ENCODE measurements at places on chromosomes 7 and 10.

DNA sequence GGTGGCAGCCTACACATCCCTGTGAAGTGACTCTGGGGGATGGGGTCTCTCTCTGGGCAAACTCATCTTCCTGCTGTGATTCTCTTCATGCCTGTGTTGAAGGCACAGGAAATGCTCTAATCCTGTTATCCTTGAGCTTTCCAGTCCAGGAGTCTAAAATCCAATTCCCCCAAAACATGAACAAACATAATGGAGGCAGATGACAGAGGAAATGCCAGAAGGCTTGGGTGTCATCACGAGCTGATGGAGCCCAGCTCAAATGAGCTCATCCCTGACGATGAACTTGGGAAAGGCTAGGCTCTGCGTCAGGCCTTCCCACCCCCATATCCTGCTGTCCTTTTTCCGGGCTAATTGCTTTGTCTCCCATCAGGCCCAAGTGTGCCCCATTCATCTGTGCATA, 165.9 kb upstream of the PODXL start:
- DNase-seq = no peak

DNA sequence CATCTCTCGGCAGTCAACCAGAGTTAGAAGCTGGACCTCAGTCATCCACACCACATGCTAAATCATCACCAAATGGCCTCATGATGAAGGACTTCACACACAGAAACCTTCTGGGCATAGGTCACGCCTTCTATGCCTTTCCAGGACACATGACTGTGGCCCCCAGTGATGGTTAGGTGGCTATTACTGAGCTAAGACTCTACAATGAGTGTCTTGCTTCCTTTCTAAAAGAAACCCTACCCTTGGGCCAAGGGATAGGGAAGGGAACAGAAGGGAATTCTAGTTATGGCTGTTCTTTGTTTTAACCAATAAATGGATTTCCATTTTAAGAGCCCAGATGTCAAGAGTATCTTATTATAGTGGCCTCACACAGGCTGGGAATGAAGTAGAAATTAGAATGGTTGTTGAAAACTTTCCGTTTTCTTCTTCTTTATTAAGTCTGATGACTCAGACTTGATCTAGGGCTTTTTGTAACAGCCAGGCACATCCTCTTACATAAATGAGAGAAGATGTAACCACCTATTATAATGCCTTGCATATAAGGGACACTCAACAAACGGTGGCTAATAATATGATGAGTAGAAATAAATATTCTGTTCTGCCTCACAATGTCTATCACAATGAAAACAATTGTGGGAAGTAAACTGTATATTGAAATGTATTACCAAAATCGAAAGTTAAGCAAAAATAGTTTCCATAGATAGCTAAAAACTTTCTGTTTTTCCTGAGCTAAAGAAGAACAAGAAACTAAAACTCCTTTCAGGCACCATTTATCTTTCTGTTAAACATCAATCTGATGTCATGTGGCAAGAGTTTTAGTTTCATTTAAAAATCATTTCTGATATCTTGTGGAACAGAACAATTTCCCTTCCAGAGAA, 62.5 kb upstream of the TOMM7 start:
- no peak for DNase-seq

DNA sequence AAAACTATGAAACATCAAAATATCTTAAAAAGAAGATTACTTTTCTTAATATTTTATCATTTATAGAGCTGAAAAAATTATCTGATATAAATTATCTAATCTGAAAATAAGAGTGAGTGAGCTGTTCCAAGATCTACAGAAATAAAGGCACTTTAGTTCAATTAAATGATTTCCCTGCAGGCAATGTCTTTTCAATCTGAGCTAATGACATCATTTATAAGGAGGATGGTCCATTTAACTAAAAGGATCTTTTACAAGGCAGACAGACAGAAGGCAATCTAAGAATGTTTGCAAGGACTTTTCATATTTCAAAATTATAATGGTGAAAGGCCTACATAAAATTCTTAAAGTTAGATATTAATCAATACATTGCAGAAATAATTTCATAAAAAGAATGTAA, 71.8 kb downstream of the SKAP2 start:
- no peak for DNase-seq

DNA sequence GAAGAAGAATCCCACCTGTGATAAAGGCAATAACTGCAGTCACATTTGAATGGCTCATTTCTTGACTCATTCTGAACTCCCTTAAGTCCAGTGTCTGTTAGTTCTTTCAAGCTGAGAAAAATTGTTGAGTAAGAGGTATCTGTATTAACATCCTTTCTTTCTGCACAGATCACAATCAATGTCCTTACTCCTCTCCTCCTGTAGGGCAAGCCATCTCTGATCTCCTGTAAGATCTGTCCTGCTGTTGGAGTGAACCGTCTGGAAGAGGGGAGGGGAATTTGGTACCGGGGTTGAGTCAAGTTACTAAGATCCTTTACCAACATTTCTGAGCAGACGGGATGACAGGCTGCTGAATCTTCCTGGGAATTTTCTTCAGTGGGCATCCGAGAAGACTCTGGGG, 19.6 kb upstream of the RGS10 start:
- no peak for DNase-seq

GRCh38 chr7:56053993-56054392, 2.4 kb downstream of the CCT6A start:
- no peak for DNase-seq

GRCh38 chr10:73251683-73252444, 580 bp downstream of the MRPS16 start:
- DNase-seq = no peak

DNA sequence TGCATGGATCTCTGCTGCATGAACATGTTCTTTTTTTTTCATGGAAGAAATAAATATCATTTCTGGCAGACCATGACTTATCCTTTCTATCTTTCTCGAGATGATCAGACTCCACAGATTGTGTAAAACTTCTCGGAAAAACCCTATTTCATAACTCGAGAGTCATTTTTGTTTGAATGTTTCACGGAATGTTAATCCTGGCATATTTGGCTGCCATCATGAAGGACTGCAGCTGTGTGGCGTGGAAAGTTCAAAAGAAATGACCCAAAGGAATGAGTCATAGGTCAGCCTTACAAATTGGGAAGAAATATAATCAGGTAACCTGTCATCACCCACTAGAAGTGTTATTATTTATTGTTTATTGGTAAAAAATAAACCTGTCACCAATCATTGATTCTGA, 566.8 kb downstream of the SDK1 start:
- peak; percentile 10 for DNase-seq

DNA sequence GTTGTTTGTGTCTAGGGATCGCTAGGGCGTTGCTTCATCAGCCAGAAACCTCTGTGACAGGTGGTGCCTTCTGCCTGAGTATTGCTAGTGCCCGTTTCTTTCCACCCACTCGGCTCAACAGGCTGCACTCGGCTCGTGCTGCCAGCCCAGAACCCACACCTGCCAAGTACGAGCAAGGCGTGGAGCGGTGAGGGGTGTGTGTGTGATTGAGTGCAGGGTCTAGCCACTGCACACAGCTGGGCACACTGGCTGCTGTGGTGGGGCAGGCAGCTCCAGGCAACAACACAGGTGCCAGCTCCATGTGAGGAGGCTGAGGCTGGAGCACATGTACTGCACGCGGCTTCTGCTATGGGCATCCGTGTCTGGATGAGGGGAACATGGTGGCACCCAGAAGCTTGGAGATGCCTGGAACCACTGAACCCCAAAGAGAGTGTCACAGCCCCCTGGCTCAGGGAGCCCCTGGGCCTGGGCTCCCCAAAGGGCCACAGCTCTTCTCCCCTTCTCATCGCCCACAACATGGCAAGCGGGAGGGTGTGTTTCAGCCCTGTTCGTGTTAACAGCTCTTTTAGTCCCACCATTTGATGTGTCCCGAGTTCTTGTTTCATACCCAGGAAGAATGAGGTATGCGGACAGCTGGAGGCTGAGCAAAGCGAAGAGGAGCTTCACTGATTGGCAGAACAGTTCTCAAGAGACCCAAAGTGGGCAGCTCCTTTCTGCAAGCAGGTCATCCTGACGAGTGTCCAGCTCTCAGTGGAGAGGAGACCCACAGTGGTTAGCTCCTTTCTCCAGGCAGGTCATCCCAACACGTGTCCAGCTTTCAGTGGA, 78.1 kb downstream of the HDAC9 start:
- DNase-seq = no peak

DNA sequence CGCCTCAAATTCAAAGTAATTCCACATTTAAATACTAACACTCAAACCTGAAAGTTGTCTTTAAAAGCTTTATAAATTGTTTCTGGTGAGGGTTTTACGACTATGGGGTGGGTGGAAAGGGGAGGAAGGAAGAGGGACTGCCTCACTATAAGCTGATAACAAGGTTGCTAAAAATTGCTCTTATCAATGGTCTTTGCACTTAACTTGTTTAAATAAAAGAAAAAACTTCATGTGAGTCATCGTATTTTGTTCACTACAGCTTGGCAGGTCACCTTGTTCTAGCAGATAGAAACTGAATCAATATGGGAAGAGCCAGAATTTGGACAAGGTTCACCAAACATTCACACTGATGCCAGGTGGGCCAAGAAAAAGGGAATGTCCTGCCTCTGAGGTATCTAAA, 129.2 kb downstream of the TES start:
- DNase-seq = no peak

GRCh38 chr10:11685787-11686218, 56.4 kb upstream of the ECHDC3 start:
- no peak for DNase-seq

GRCh38 chr10:31770307-31770902, 158.2 kb downstream of the ARHGAP12 start:
- DNase-seq = no peak

DNA sequence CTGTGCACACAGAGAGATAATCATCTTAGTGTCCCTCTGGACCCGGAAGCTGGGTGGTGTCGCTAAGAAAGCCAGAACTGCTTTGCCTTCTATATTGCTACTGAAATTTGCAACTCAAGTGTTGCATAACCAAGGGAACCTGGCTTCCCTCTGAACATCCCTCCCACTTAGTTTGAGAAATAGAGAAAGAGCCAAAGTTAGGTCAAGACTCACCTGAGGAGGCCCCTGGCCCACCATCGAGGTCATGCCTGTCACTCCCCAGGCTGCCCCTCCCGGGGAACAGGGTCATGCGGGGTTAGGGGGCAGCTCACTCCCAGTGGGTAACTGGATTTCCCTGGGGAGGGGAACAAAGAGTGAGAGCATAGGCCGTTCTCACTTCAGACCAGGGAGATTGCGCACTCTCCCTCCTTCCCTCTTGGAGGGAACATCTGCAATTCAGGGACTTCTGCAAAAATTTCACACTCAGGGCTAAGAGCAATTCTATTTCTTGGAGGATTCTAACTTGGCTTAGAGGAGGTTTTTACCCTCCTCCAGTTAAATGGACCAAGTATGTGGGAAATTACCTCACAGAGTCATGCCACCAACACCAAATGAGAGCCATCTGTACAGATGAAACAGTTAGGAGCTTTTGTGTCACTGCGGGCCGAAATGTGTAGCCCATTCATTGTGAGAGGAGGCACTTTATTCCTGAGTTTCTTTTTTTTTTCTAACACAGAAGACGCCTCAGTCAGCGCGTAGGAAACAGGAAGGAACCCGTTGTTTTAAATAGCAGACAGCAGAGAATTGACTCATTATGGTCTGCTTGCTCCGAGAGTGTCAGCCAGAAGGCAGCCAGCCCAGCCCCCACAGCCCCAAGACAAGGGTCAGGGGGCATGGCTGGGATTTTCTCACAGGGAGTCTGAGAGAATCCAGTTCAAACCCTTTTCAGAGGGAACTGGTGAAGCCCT, 221.3 kb downstream of the ARHGAP12 start:
- peak; percentile 67 for DNase-seq

DNA sequence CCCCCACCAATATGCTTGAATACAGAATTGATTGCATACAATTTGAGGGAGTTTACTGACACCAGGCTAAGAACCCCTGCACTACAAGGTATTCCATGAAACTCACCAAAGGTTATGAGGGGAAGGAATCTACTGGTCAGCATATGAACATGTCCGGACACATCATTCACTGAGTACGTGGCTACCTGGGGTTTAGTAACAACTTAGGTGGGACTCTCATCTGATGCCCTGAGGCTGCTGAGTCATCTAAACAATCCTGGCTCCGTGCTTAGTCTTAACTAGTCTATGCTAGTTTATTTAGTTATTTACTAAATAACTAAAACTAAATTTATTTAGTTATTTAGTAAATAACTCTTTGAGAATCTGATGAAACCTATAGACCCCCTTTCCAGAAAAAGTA, 11.3 kb downstream of the PI4K2A start:
- DNase-seq = no peak

DNA sequence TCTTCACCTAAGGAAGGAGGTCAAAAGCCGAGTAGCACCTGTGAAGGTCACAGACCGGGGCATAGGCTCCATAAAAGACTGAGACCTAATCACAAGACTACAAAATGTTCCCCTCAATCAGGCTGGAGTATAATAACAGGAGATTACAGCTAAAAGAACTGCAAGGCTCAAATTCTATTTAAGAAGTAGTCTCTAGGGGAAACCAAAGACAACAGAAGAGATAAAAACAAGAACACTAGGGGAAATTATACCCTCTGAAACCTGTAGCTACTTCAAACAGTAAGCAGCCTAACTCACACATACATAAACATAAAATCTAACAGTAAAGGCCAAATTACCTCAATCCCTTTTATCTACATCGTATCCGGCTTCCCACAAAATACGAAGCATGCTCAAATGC, 38.3 kb downstream of the LMBR1 start:
- DNase-seq = no peak

GRCh38 chr10:75487755-75488125, 56.3 kb downstream of the LRMDA start:
- no peak for DNase-seq

- no peak for DNase-seq
Observed at GRCh38 chr7:132531562-132531961, 44.7 kb downstream of the PLXNA4 start.

GRCh38 chr10:74612195-74612594, 214.2 kb upstream of the KAT6B start:
- peak; percentile 6 for DNase-seq

DNA sequence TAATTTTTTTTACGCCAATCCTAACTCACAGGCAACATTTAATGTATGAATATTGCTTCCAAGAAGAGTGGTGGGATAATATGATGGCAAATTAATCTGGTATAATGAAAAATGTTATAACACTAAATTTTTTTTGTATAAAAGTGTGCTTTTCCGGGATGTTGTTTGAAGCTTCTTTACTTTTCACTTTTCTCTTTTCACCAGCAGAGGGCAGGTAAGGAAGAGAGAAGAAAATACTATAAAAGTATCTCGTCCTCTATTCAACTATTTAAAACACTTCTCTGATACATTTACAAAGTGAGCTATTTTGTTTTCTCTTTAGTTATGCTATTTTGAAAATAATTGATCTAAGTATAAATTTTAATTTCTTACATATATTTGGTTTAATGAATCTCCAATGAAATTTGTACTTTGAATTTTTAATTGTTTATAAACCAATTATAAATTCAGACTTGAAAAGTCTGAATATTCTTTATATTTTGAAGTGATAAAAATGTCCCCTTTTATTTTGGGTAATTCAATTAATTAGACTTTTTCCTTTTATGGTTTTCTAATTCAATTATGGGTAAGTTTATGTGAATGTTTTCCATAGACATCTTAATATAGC, 20.7 kb upstream of the CFTR start:
- peak; percentile 13 for DNase-seq

GRCh38 chr10:8321990-8322389, 267.5 kb downstream of the GATA3 start:
- DNase-seq = no peak

GRCh38 chr10:73408978-73409521, 4.8 kb downstream of the ANXA7 start:
- DNase-seq = no peak

Measured in stromal cell of bone marrow (primary cell).